8988T (cell line): ENCODE measurements at places on chromosomes 7 and 10.

GRCh38 chr10:100896876-100897461 is 15.8 kb upstream of the SLF2 start:
- DNase-seq, result no peak

DNA sequence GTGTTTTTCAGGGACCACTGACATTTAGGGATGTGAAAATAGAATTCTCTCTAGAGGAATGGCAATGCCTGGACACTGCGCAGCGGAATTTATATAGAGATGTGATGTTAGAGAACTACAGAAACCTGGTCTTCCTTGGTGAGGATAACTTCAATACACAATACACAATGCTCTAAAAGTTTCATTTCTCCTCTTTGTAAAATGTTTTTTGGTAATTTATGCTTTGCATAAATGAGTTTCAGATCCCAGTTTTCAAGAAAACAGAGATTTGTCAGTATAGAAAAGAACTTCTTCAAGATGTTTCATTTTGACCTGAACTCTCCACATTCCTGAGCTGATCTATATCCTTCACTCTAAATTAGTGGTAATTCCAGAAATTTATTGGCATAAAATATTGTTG is 14.2 kb downstream of the ZNF92 start:
- no peak for DNase-seq

DNA sequence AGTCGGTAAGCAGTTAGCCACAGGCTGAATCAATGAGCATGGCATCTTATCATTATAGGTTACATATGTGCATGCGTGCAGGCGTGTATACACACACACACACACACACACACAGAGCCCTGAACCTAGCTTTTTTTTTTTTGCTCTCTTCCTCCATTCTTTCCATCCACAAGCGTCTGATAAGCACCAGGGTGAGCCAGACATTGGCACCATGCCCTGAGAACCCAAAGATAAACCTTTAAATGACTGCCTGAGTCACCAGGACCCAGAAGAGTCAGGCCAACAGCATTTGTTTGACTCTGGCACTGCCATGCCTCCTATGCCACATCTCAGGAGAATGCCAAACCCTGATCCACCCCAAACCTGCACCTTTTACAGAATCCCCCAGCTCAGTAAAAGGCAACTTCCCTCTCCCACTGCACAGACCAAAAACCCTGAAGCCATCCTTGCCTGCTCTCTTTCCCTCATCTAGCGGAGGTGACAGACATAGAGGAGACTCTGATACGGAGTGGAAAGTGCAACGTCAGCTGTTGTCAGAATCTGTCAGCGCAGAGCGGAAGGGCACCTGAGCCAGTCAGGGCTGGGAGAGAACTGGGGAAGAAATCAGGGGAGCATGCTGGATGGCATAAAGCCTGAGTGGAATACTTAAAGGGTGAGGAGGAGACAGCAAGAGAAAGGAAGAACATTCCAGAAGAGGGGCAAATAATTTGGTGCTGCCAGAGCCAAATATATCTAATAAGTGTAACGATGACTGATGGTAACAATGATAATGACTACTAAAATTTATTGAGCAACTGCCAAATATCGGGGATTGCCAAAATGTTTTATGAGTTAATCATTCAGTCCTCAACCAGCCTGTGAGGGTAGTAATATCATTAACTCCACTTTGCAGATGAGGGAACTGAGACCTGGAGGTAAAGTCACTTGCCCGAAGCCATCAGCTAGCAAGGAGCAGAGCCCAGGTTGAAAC is 3.2 kb downstream of the PARP12 start:
- DNase-seq, result no peak

DNA sequence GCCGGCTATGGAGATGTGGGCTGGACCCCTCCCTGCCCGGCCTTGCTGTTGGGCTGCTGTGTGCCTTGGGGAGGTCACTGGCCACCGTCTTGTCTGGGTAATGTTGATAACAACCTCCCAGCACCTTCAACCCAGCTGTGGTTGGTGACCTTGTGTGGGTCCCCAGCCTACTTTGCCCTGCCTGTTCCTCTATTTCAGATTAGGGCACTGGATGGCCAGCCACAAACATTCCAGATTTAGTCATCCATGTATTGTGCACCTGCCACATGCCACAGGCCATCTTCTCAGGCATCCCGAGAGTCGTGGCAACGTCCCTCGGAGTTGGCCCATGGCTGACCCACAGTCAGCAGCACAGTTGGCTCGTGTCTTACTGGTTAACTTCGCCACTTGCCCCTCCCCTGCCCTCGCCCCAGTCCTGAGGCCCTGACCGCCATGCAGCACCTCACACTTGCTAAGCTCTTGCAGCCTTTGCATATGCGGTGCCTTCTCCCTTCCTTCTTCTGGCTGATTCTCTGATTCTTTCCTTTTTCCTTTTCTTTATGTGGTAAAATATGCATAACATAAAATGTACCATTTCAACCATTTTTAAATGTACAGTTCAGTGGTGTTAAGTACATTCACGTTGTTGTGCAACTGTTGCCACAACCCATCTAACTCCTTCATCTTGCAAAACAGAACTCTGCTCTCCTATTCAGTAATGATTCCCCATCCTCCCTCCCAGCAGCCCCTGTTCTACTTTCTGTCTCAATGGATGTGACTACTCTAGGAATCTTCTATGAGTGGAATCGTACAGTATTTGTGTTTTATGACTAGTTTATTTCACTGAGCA is 60.6 kb downstream of the PRF1 start:
- no peak for DNase-seq

DNA sequence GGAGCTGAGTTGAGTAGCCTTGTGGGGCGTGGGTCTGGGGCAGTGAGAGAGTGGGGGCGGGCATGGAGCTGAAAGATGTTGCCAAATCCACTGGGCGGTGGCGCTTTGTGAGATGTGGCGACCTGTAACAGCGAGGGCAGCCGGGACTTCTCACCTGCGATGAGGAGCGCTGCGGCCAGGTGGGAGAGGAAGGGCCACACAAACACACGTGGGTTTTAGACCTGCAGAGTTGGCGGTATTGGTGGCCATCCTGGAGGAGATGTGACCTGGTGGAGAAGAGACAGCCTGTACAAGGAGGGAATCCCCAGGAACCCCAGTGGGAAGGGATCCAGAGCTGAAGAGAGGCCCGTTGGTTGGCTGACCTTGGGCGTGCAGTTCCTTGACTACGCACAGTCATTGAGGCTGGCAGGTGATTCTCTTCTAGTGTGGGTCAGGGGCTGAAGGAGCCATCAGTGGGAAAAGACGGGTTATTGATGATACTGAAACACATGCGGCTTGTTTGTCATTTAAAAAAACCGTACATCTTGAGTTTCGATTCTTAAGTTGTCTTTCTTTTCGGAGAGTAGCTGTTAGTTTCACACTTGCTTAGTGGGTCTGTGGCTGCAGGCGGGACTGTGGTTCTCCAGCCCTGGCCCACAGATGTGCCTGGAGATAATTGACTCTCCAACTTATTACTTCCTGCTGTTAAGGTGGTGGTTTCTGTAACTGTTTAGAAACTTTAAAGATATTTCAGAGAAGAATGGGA is 2.4 kb downstream of the CHST12 start:
- no peak for DNase-seq

- no peak for DNase-seq
Measured at GRCh38 chr7:147235645-147236382, 1119.2 kb downstream of the CNTNAP2 start.

DNA sequence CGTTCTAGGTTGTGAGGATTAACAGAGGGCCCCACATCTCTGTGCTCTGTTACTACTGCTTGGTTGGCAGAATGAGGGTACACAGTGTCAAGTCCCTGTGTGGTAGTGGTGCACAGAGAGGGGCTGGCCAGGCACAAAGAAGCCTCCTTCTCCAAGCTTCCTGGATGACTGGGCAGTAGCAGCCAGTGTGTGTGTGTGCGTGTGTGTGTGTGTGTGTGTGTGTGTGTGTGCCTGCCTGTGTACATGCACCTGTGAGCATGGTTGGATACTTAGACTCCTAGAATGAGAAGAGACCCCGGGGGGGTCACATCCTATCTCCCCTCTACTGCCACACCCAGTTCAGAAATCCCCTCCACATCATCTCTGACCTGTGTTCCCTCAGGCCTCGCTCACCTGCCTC is 146.7 kb upstream of the UNC5B start:
- DNase-seq, result no peak

DNA sequence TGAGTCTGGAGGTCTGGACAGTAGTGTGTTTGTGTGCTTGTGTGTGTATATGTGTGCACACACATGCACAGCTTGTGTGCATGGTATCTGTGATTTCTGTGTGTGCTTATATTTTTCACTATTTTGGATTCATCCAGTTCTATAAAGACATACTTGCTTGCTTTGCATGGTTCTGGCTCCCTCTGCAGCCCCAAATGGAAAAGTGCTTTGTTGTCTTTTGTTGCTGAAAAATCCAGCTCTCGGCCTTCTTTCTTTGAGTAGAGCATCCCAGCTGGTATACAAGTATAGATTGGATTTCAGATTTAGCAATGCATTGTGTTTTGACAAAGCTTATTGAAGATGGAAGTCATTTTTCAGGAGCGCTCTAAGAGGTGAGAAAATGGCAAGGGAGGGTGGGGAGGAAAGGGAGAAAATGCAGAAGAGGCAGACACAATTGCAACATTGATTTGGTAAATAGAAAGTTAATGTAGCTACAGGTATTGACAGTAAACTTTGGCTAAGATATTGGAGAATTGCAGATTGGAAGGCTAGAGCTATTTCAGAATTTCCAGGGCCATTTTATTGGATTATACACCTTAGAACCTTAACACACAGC is 333.9 kb downstream of the AUTS2 start:
- DNase-seq, result no peak

- DNase-seq, result no peak
Measured at GRCh38 chr10:97548828-97549455, 23.6 kb upstream of the ANKRD2 start.

- DNase-seq, result no peak
Measured at GRCh38 chr7:139421123-139421522, 61.4 kb downstream of the LUC7L2 start.

- no peak for DNase-seq
Measured at GRCh38 chr7:137717811-137718271, 128.9 kb downstream of the DGKI start.

DNA sequence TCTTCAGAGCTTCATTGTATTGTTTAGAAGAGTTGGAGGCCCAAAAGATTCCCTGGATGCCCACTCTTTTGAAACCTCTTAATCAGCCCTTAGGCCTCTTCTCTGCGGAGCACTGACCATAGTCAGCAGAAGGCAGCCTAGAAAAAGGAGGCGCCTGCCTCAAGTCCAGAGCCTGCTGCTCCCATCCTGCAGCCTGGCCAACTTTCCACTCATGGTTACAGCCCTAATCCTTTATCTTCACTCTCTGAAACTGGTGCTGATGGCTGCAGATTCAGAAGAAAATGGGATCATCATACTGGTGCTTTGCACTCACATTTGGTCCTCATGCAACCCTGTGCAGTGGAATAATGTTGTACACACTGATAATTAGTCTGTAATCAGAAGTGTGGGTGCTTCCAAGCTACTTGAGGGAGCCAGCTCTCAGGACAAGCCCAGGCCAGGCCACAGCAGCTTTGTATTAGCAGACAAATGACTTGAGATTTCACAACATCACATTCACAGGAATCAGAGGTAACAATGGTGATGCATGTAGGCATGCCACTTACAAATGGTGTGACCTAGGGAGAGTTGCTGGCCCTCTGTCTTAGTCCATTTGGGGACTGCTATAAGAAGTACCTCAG is 272.9 kb downstream of the GALNT17 start:
- no peak for DNase-seq

DNA sequence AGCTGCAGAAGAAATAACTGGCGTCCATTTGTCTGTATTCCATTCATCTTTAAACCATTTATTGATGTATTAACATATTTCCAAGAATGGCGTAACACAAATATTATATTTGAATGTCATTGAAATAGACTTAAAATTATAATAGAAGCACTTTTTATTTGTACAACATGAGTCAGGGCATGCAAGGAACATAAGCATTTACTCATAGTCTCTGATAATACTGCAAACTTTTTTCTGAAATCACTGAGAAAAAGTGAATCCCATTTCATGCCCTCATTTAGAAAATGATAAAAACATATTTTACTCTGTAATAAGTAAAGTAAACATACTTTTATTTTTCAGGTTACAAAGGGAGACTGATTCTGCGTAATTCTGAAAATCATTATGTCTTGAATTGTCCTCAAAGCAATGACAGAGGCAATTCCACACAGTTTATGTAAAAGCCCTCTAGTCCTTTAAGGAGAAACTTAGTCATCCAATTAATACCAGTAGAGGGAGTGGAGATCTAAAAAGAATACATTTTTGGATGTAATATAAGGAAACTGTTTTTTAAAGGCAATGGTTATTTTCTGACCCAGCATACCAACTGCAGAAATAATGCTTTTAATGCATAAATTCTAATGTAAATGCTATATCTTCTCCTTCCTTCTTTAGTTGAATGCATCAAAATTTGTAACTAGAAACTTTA is 58.1 kb downstream of the AGMO start:
- DNase-seq, result no peak

DNA sequence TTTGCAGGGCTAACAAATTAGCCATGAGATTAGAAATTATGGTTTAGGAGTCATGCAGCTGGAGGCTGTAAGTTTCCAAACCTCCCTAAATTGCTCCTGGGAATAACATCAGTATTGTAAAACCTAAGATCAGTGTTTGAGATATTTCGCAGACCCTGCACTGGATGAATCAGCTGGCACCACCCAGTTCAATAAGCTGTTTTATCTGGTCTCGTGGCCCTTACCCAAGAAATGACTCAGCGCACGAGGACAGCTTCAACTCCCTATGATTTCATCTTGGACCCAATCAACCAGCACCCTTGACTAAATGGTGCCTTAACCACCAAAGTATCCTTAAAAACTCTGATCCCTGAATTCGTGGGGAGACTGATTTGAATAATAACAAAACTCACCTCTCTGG is 482.0 kb upstream of the PCDH15 start:
- DNase-seq, result no peak

GRCh38 chr7:5594616-5595544 is 171.2 kb upstream of the TNRC18 start:
- no peak for DNase-seq

GRCh38 chr7:135645296-135645904 is 16.9 kb upstream of the STMP1 start:
- no peak for DNase-seq

DNA sequence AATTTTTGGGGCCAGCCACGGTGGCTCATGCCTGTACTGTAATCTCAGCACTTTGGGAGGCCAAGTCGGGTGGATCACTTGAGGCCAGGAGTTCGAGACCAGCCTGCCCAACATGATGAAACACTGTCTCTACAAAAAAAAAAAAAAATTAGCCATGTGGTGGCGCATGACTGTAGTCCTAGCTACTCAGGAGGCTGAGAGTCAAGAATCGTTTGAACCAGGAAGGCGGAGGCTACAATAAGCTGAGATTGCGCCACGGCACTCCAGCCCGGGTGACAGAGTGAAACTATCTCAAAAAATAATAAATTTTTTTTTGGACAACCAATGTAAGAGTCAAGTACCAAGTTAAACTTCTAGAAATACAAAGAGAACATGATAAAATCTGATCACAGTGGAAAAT is 164.6 kb downstream of the AVL9 start:
- no peak for DNase-seq
